CD8-positive, alpha-beta memory T cell (primary cell): ENCODE measurements at places on chromosomes 16 and 17.

DNA sequence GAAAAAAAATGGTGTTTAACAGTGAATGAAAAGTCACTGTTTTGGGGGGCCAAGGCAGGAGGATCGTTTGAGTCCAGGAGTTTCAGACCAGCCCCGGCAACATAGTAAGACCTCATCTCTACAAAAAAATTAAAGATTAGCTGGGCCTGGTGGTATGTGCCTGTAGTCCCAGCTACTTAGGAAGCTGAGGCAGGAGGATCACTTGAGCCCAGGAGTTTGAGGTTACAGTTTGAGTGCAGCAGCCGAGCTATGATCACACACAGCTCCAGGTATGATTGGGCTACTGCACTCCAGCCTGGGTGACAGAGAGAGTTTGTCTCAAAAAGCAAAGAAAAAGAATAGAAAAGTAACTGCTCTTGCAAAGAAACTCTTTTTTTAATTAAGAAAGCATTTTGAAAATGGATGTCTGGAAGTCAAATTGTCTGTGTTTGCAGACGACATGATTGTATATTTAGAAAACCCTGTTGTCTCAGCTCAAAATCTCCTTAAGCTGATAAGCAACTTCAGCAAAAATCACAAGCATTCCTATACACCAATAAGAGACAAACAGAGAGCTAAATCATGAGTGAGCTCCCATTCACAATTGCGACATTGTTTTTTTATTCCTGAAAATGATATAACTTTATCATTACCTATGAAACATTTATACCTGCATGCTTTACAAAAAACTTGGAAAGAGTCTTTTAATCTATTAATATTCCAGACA lies 20.5 kb upstream of the CPD start:
- DNase-seq, result no peak

- DNase-seq, result no peak
Observed at GRCh38 chr17:8976638-8977037, 11.1 kb upstream of the PIK3R5 start.

DNA sequence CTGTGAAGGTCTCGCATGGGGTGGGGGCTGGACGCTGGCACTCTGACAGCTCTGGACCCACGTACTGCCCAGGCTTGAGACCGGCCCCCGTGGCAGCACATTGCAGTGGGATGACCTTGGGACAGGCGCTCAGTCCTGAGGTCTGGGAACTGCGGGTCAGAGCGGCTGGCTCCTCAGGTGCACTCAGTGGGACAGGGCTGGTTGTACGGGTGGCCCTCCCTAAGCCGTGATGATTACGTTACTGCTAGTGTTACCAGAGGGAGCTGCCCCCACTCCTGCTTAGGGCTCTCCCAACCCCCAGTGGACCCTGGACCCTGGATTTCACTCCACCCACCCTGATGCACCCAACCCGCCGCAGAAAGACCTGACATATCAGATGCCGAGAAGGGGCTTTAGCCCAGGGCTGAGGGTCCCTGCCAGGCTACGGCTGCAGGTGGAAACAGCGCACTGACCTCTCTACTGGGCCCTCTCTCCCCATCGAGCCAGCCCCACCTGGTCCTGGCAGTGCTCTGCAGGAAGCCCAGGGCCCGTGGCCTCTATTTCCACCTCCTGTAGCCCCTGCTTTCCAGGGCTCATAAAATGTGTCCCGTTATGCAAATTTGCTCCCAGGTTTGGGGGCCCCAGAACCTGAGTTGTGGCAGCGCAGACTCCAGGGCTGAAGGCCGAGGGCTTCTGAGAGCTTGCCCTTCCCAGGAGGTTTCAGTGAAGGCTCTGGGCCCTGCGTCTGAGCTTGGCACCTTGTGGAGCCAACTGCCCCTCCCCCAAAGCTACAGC lies 77.2 kb downstream of the RTN4RL1 start:
- no peak for DNase-seq

GRCh38 chr17:80731323-80731722 lies 186.7 kb downstream of the RPTOR start:
- no peak for DNase-seq

- no peak for DNase-seq
Observed at GRCh38 chr17:27569257-27569722, 61.7 kb upstream of the LGALS9 start.

DNA sequence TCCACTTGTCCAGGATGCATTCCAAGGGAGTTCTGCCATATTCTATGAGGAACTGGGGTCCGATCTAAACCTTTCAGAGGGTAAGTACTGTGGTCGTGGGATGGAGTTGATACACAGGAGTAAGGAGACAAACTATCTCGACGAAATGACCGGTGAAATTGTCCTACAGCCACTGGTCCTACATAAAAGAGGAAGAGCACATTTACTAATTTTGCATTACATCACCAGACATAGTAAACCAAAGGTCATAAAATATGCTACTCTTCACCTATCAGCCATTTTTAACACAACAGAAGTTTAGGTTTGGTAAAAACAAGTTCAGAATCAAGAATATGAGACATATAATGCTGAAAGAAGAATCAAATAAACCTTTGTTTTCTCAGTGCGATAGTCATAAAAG lies 8.1 kb downstream of the HSF5 start:
- no peak for DNase-seq

DNA sequence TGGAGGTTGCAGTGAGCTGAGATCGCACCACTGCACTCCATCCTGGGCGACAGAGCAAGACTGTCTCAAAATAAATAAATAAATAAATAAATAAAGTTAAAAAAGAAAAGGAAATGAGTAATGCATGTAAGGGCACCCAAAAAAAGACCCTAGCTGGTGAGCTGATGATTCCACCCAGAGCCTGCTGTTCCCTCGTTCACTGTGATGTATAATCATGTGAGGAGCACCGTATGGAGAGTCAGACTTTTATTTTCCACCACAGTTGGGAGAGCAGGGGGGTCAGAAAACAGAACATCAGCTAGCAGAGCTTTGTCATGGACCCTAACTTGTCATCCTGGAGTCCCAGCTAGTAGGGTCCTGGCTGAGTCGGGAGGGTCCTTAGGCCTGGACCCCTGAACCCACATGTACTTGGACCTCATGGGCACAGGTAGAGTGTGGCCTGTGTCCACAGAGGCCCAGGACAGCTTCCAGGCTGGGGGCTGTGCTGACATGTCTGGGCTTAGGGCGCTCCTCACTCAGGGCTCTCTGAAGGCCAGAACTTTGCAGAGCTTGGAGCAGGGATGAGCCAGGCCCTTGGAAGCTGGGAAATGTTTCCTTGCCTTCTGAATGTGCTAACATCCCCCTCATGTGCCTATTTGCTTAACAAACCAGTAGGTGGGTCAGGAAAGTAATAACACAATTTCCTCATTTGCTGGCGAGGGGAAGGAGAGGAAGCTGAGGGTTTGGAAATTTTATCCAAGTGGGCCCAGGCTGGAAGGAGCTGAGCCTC lies 18.8 kb upstream of the LASP1NB start:
- DNase-seq, result no peak

GRCh38 chr16:72856797-72857196 lies 191.1 kb downstream of the ZFHX3 start:
- DNase-seq, result no peak
